Stimulated activated naive B cell treated with anti-CD40 and anti-IgM and Interleukin-4, amounts not matched to agents 10 μg/mL and 1 μg/mL and 100 μg/mL, for 72 hours (primary cell): ENCODE measurements at places on chromosomes 12 and 14.

GRCh38 chr12:68483592-68484383 is 126.9 kb upstream of the RAP1B start:
- no peak for DNase-seq

- DNase-seq: no peak
These were observed 19.7 kb downstream of the SYCP3 start for GRCh38 chr12:101719566-101719965.

GRCh38 chr14:99408286-99408970 is 72.2 kb downstream of the SETD3 start:
- DNase-seq: no peak

GRCh38 chr12:105099356-105099755 is 8.2 kb upstream of the WASHC4 start:
- DNase-seq: no peak

DNA sequence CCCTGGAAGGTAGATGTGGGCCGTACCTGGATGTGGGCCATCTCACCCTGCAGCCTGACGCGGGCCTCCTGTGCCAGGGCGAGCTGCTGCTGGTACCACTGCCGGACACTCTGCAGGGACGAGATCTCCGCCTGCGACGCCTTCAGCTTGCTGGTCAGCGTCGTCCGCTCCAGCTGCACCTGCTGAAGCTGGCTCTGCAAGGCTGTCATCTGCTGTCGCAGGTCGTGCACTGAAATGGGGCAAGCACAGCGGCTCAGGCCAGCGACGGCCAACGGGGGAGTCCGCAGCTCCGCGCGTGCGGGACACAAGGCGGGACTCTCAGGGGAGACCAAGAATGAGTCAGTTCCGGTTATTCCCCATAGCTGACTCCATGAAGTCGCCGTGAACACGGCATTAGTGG is 26.9 kb downstream of the GOLGA3 start:
- no peak for DNase-seq

GRCh38 chr14:37051680-37052079 is 120.7 kb downstream of the SLC25A21 start:
- DNase-seq: no peak

- no peak for DNase-seq
These were observed 18.9 kb upstream of the CERS5 start for GRCh38 chr12:50185970-50186663.

- DNase-seq: no peak
These were observed at the start of gene DBX2 for GRCh38 chr12:45050751-45051571. DBX2 (minus strand) TSS chr12:45051099; CDS start chr12:45050927, 172 bp downstream.

DNA sequence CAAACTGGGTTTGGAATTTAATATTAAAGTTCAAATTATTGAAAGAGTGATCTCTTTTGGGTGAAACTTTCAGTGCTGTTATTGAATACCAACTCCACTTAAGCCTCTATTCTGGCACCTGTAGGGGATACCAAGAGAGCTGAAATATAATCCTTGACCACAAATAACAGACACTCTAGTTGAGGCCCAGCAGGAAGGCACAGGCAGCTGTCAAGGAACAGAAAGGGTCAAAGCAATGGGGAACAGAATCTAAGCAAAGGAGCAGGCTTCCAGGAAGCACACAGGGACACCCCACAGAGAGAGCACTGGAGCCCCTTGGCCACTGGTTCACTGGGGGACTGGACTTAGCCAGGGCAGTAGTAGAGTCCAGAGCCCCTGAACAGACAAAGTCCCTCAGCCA is 120.9 kb upstream of the SFSWAP start:
- DNase-seq: no peak

DNA sequence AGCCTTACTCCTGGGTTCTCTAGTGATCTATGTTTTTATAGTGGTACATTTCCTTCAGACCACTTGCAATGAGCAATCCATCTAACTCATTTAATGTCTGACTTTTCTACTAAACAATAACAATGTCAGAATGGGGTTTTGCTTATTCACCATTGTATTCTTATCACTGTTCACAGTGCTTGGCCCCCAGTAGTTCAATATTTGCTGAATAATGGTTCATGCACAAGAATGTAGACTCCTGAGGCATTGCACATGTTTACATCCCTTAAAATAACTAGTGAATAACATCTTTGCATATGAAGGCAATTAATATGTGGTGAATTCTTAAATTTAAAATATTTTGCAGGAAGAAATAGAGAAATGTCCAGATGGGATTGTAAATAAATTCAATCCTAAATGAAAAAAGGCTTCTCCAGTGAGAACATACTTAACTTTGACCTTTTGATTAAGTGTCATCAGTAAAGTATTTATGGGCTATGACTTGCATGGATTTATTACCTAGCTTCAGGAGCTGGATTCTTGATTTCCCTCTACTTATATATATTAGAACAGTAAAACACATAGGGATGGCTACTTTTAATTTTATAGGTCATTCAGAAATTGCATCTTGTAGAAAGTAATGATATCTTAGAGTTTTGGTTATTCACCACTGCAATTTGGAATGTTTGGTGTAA is 3.4 kb downstream of the CCER1 start:
- DNase-seq: no peak

GRCh38 chr14:59096303-59096702 is 92.2 kb upstream of the DAAM1 start:
- no peak for DNase-seq

DNA sequence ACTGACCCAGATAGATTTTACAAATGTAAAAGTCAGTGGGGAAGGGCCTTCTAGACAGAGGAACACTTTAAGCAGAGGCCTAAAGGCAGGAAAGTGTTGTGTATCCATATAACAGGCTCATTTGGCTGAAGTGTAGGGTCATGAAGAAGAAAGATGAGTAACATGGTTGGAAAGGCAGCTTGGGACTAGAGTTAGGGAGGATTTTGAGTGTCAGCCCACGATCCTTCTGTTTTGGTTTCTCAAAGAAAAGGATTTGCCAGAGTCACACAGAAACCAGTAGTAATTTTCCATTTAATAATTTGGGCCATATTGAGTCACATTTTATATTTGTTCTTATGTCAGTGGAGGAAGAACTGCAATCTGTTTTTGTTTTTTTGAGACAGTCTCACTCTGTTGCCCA is 76.4 kb downstream of the ZC3H14 start:
- DNase-seq: no peak

GRCh38 chr12:47648056-47648579 is 57.7 kb downstream of the RPAP3 start:
- no peak for DNase-seq

- DNase-seq: peak; percentile 15
These were observed 43.3 kb upstream of the PLEKHG6 start for GRCh38 chr12:6266971-6267721.

DNA sequence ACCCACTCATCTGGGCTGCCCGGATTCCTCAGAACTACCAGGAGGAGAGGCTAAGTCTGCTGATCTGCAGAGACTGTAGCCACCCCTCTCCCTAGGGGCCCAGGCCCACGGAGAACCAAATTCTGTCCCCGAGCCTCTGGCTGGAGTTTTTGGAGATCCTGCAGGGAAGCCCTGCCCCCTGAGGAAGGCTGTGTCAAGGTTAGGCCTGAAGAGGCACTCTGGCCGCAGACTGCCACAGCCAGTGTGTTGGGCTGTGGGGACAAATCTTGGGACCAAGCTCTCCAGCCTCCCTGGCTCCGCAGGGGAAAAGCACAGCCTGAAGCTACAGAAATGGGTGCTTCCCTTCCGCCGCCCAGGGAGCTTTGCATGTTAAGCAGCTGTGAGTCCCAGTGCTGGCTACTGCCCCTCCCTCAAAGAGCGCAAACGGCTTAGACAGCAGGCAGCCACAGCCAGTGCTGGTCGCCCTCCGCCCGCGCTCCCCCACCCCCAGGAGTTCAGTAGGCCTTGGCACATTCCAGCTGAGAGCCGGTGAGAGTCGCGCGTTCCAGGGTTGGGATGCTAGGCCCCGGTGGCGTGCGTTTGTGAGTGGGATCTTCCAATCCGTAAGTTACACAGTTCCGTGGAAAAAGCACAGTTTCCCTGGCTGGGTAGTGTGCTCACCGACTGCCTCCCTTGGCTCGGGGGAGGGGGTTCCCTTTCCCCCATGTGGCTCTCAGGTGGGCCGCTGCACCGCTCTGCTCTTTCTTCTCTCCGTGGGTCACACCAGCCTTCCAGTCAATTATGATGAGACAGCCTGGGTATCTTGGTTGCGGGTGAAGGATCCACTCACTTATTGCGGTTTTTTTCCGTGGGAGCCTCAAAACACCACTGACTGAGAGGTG is 13.2 kb downstream of the CLEC4E start:
- no peak for DNase-seq

DNA sequence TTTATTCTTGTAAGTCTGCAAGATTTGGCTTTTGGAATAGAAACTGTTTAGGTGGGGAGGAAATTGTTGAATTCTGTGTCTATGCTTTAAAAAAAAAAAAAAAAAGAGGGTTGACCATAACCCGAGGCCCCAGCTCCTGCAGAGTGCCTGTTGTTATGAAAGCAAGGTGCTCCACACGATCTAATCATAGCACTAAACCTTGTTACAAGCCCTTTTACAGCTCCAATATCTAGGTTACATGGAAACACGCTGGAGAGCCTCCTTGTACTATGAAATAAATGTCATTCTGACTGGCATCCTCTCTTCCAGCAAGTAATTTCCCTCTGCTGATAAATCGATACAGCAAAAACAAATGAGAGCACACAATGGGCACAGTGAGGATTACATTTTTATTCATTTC is 303.1 kb upstream of the SOX5 start:
- no peak for DNase-seq

- no peak for DNase-seq
These were observed 122.1 kb downstream of the CALM1 start for GRCh38 chr14:90518941-90519256.

- DNase-seq: peak; percentile 47
These were observed 1.0 kb downstream of the CACNA2D4 start for GRCh38 chr12:1917172-1918070.

DNA sequence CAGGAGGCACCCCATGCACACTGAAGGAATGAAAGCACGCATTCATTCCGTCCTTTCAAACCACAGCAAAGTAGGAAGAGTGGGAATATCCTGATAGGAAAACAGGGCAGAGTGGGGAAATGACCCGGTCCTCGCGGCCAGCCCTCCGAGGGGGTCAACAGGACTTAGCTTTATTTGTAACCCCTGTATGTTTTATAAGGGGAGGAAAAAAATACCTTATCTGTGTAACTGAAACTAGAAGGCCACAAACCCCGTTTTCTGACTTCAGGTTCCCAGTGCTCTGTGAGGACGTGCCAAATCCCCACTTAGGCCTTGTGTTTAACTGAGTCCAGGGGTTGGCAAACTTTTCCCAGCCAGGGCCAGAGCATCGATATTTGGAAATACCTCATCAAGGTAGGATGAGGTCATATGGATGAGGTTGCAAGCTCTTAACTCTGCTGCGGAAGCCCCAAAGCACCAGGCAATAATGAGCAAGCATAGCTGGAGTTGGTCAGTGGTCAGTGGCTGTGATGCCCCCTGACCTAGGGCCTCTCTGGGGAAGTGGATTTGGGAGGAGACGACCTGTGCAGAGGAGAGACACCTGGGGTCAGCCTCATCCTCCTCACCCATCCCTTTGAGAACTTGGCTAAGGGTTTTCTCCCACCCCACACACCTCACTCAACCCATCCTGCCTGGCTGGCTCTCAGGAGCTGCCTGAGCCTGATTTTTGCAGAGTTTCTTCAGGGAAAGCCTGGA is 58.5 kb downstream of the RBM19 start:
- no peak for DNase-seq

DNA sequence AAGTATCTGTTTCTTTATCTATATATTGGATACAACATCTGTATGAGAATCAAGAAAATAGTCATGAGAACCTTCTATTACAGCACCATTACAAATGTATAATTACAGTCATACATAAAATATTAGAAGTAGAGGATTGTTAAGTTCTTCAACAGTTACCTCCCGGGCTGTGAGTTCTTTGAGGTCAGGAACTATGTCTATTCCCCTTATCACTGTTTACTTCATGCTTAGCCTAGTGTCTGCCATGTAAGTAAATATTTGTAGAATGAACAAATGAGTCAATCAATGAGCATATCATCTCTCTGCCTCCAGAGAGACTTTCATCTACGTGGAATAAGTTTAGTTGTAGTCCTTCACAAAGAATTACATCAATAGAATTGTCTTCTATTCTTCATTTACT is 47.2 kb downstream of the PUS7L start:
- DNase-seq: no peak

- no peak for DNase-seq
These were observed 58.9 kb upstream of the TMTC2 start for GRCh38 chr12:82627799-82628198.

- DNase-seq: no peak
These were observed 44.7 kb upstream of the CEP83 start for GRCh38 chr12:94504386-94504785.

GRCh38 chr12:77837876-77838291 is 7.2 kb downstream of the NAV3 start:
- DNase-seq: no peak

DNA sequence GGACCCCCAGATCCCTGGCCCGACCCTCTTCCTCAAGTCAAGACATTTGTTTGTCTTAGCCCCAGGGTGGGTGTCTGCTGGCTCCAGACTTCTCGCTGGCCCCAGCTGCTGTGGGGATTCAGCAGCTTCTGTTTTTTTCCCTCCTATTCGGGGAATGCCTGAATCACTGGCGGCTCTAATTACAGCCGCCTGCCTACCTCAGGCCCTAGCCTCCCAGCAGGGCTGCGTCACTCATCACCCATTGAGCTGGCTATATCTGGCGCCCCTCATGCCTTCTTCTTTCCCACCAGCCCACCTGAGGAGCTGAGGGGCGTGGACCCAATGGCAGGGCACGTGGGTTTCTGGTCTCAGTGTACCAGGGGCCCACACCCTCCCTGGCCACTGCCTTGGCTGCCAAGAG is 10.1 kb downstream of the KRT80 start:
- DNase-seq: no peak

GRCh38 chr12:111149299-111149698 is 219.6 kb downstream of the PHETA1 start:
- no peak for DNase-seq

DNA sequence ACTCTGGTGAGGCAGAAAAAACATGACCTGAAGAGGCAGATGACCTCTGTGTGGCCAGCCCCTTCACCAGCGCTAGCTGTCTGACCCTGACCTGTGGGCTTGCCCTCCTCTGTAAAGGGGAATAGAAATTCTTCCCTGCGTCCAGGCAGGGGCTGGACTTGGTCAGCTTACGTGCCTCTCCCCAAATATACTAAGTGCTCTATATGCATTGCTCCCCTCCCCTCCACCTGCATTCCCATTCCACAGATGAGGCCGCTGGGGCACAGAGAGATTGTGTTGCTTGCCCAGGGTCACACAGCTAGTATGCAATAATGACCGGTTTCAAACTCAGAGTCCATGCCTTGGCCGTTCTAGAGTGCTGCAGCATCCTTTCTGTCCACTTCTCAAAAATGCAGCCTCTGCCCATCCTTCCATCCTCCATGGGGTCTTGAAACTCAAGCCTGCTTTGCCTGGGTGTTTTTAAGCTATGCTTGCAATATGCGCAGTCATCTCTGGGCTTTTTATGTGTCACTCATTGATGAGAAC is 303.9 kb downstream of the CACNA1C start:
- DNase-seq: no peak

GRCh38 chr14:65168840-65169239 is 66.5 kb upstream of the MAX start:
- DNase-seq: no peak

GRCh38 chr14:78425330-78425729 is 255.2 kb downstream of the NRXN3 start:
- no peak for DNase-seq

DNA sequence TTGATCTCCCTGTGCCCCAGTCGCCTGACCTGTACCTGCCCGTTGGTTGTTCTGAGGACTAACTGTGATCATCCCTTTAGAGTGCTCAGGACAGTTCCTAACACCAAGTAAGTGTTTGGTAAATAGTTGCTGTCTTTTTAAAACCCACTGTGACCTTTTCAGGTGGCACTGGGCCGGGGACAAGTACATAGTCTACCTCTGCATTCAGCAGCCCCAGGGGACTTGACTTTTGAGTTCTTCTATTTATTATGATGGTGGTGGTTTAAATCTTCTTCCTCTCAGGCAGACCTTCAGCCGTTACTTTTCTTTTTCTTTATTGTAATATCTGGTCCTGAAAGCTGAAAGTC is 38.8 kb downstream of the EVL start:
- no peak for DNase-seq
